ENCODE measurements at places on chromosomes 4 and X. TPM values are rescaled to one million over a fixed set of nuclear protein-coding genes. Genes with fewer than 3 reads are reported as not detected.

- peak; percentile 60 for ATAC-seq
These were observed 249.8 kb upstream of the CPEB2 start for GRCh38 chr4:14752341-14753046.

GPR50 gene
- not detected for total RNA-seq

TBC1D14 gene
- 48.1 TPM for total RNA-seq

IL13RA2 gene
- total RNA-seq: 0.16 TPM

PPP2R2C gene
- 65.7 TPM for total RNA-seq

FDCSP gene
- total RNA-seq: 53.0 TPM
